T-cell (primary cell): ENCODE measurements at places on chromosomes 7 and 10. TPM values are rescaled to one million over a fixed set of nuclear protein-coding genes. Genes with fewer than 3 reads are reported as not detected.

- H3K27me3 ChIP-seq: no peaks in the 10 kb centered on the region
- no peak for DNase-seq
- no peaks in the 10 kb centered on the region for H3K36me3 ChIP-seq
- H3K4me3 ChIP-seq: no peak overlapping the region
Measured at GRCh38 chr10:93113042-93113441, 39.3 kb downstream of the CYP26A1 start.

DNA sequence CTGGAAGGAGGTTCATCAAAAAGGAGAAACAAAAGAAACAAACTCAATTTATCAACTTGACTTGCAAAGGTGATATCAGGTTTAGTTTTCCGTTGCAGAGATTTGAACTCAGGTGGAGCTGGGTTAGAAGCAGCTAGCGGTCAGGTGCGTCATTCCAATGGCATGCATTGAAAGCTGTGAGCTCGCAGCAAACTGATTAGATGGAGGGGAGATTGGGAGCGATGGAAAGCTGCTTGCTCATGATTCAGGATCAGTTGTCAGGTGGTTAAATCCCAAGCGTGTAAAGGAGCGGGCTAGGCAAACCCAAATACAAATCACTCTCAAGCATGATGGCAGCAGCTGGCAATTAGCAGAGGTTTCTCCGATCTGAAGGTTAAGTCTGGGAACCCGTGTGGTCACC is 49.3 kb upstream of the AFAP1L2 start:
- no peaks in the 10 kb centered on the region for H3K27me3 ChIP-seq
- no peak overlapping the region for H3K4me3 ChIP-seq
- no peak for DNase-seq

DNA sequence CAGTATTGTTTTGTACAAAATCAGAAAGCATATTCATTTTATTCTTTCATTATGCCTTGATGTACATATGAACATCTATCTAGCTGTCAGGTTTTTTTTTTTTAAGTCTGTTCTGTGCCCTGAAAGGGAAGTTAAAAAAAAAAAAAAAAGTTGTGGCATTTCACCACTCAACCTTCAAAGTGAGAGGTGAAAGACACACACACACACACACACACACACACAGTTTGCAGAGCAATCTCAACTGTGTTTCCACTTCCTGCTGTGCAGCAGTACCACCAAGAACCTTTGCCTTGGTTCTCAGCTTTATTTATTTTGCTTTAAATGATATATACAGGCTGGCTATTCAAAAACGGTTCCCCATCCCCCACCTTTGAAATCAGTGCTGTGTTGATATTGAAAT is 955.6 kb downstream of the GATA3 start:
- peak; percentile 63 for DNase-seq
- no peak overlapping the region for H3K27ac ChIP-seq
- peaks cover 39% of the 10 kb centered on the region for H3K4me1 ChIP-seq
- no peak overlapping the region for H3K4me3 ChIP-seq

FAM131B gene
- 0.08 TPM for total RNA-seq

TYSND1 gene
- 21.1 TPM for total RNA-seq
